ENCODE measurements at places on chromosomes 6 and 20.

- no peak for DNase-seq
Measured at GRCh38 chr6:100568255-100568654, 103.5 kb upstream of the SIM1 start.

DNA sequence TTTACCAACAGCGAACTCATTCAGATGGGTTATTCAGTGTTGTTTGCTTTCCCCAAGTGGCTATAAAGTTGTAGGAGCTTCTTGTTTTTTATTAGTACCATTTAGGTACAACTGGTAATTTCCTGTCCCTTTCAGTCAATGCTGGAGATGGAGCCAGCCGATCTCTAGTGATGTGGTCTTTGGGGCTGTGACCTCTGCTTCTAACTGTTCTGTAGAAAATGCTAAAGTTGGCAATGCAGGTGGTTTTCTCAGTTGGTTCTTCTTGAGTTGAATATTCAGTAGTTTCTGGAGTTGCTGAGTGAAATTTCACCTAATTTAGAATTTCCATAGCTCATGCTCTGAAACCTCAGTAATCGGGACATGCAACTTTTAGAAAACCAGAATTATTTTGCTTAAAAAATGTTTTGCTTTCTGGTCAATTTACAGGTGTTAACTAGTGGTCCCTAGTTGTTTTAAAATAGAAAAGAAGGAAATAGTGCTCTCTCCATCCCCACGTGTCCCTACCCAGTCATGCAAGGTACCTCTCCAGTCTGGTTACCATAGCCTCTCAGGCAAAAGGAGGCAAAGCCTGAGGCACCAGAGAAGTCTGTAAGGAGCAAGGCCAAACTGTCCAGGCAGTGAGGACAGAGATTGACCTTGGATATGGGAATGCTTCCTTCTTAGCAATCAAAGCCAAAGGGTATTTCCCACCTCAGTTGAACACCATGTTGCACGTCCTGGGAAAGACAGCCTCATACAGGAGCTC lies 27.3 kb upstream of the GABRR1 start:
- DNase-seq, result no peak

GRCh38 chr6:140382355-140382754 lies 1007.9 kb upstream of the CITED2 start:
- DNase-seq, result no peak

- DNase-seq, result no peak
Measured at GRCh38 chr6:4350567-4351519, 215.5 kb upstream of the ECI2 start.

GRCh38 chr6:52976149-52976548 lies 18.9 kb downstream of the GSTA4 start:
- DNase-seq, result no peak

DNA sequence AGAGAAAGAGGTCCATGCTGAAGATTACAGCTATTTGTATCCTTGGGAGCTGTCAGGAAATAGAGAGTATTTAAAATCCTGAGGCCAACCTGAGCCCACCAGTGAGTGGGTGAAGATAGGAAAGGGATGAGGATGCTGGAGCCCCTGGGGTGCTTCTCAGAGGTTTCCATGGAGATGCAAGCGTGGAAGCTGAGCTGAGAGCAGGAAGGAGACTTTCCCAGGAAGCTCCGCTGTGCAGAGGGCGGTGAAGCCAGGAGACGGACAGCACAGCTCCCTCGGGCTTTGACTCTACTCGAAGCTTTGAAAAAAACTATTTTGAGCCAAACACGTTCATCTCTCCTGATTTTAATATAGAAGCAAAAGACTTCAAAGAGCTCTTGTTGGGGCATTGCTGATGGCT lies 222.1 kb downstream of the SMOC2 start:
- DNase-seq, result no peak

GRCh38 chr20:57481281-57481711 lies 43.6 kb downstream of the CTCFL start:
- DNase-seq, result no peak

- DNase-seq, result no peak
Measured at GRCh38 chr6:51768087-51768486, 319.3 kb downstream of the PKHD1 start.

DNA sequence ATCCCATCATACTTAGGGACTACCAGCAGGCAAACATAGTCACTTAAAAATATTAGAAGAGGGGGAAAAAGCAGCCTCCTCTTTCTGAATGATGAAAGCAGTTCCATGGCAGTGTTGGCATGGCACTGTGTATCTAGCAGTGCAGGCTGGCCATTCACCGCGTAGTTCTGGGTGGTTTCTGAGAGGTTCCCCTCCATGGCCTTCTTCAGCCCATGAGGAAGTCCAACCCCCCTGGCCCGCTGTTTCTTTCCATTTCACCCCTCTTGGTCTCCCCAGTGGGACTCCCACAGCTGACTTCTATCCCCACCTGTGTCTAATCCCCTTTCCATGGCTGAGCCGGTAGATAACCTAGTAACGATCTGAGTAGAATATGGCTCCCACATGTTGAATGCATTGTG lies 17.0 kb downstream of the PPARD start:
- DNase-seq, result no peak

DNA sequence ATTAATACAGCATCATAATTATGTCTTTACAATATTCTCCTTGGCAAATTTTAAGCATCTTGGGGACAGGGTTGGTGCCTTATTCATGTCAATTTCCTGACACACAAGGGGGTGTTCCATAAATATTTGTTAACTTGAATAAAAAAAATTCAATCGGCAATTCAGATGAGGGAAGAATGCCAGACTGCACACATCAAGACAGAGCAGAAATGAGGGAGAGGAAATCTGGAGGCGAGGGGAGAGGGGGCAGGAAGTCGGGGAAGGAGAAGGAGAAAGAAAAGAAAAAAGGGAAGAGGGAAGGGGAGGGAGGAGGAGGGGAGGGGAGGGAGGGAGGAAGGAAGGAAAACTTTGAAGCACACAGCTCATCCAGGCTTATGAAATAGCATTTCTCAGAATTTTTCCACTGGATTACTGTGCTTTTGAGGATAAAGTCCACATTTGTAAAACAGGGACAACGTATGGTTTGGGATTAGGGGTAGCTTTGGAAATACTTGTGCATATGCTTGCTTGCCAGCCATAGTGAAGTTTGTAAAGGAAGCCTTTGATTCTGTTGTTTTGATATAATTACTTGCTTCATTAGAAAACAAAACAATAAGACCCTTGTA lies 362.1 kb downstream of the SAMD5 start:
- DNase-seq, result no peak

DNA sequence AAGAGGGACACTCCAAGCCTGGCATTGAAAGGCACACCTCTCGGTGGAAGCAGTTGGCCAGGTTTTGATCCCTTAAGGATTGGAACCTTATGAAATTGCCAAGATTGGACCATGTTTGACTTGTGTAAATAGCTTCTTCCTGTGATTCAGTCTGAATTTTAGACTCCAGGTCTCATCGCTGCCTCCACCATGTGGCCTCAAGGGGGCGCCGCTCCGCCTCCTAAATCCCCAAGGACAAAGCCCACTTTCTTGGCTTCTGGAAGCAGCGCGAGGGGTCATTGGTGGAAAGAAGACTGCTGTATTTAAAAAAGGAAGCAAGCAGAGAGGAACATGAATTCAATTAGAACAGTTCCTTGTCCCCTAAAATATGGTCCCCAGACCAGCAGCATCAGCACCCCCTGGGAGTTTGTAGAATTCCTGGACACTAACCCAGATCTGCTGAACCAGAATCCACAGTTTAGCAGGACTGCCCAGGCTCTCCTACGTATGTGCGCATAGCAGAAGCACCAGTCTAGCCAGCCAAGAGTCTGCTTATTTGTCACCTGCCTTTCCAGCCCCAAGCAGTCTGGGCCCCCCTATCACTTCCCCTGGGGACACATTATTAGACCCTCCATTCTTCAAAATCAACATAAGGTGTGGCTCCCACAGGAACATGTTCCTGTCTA lies 108.5 kb downstream of the LY86 start:
- DNase-seq, result peak; percentile 10

- no peak for DNase-seq
Measured at GRCh38 chr6:134103006-134103405, 50.6 kb upstream of the SLC2A12 start.

- no peak for DNase-seq
Measured at GRCh38 chr6:70282312-70282918, 20.5 kb downstream of the COL9A1 start.

DNA sequence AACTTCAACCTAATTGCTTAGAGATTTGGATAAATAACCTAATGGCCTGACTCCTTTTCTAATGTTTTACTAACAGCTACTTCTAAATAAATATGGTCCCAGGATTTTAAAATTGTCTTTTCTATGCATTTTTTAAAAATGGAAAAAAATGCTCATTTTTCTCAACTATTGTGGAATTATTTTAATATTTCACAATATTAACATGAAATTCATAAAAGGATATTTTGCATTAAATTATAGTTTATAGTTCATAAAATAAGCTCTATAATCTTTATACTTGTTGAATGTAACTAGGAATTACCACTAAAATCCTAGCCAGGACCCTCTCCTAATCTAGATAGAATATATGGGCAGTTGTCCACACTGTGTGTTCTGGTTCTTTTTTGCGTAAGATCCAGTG lies 37.3 kb downstream of the TBPL1 start:
- DNase-seq, result no peak

DNA sequence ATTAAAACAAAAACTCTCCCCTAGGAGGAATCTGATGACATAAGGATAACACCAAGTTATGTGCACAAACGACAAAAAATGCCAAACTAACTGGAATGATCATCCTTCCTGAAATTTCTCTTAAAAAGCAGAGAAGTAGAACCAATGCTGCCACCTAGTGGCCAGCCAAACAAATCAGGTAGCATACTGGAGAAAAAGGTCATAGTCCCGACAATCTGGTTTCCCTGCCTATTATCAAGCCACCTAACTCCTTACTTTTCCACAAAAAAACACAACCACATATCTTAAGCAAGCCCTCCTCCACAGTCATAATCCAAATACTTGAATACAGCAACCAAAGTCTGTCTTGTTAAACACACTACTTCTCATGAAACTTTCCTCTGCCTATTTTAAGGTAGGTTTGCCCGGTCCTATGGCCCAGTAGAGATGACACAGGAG lies 5.3 kb downstream of the OARD1 start:
- peak; percentile 36 for DNase-seq

DNA sequence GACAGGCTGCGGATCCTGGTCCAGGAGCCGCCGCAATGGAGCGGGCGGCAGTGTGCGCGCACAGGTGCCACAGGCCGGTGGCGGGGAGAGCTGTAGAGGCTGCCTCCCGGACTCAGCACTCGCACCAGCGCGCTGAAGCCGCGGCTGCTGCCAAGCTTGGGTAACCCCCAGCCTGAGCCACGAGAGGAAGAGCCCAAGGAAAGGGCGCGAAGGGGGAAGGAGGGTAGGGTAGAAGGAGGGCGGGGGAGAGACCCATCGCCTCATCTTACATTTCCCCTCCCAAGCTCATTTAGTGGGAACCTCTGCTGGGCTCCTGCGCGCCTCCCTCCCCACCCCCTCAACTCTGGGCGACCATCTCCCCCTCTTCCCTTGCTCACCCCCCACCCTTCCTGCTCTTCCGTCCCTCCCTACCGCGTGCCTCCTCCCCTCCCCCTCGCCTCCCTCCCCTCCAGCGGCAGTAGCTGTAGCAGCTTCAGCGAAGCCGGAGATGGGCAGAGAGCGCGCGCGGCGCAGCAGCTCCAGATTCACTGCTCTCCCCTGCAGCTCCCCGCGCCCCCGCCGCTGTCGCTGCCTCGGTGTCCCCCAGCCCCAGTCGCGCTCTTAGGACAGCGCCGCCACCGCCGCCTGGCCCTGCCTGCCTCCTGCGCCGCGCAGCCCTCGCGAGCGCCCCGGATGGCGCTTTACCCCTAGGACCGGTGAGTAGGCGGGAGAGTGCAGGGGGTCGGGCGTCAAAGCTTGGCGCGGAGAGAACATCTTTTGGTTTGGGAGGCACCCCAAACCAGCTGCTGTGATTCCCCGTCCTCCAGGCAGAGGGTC lies at the start of gene FUT9:
Gene FUT9, plus strand, starts transcription at position 457 of the 816 bp plus-strand sequence. CDS start 187,182 bp downstream, outside the sequence.
- peak; percentile 76 for DNase-seq

DNA sequence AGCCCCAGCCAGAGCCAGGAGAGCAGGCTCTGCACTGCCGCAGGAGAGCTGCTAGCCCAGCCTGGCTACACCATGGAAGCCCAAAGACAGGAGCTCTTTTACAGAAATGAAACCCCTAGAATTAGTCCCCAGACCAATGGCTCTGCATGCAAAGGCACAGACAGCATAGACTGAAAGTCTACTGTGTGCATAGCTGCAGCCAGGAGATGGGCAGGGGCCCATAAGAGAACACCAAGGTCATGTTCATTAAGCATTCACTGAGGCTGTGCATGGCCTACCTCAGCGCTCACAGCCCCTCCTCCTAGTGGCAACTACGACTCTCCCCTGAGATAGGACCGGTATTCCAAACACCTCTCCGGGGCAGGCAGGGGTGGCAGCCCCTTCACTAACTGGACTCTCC lies 34.9 kb downstream of the SNX5 start:
- no peak for DNase-seq

- no peak for DNase-seq
Measured at GRCh38 chr6:147578883-147579282, 70.4 kb downstream of the SAMD5 start.

- no peak for DNase-seq
Measured at GRCh38 chr20:46740214-46740609, 30.8 kb downstream of the SLC2A10 start.

DNA sequence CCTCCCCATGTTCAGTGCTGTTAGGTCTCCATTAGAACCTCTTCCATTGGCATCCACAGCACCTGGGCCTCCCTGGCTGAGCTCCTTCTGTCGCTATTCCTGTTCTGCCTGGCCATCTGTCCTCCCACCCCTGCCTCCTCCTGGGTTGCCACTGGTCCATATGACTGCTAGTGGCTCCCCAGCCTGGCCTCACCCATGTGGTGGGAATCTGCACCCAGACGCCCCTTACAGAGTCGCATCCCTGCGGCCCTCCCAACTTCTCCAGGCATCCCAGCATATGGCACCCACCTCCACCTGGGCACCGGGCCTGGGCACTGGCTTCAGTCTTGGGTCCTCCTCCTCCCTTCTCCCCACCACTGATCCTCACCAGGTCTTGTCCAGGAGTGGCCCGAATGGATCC lies 7.7 kb downstream of the CDC25B start:
- DNase-seq, result no peak

GRCh38 chr6:11426571-11426970 lies 111.0 kb upstream of the TMEM170B start:
- DNase-seq, result no peak

- no peak for DNase-seq
Measured at GRCh38 chr6:27426045-27426620, 37.6 kb downstream of the ZNF391 start.

DNA sequence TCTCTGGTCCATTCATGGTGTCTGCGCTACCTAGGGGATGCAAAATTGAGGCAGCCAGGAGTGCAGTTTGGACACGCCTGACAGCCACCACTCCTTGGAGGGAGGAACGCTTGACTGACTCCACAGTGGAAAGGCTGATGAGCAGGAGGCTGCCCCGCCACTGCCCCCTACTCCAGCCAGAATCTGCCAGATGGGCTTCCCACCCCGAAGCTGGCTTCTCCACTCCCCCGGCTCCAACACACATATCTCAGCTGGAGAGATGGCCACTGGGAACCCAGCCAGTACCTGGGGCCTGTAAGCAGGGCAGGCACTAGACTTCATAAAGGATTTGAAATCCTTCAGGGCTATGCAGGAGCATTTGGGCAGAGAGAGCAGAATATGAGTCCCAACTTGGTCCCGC lies 51.4 kb upstream of the BLCAP start:
- no peak for DNase-seq

Data from NCI-H2227 treated with DMSO at 0.1 percent for 48 hours (cell line).